GM13976 (cell line): ENCODE measurements at places on chromosomes 11 and 22.
A peak's percentile ranks its signal among the peaks of the same experiment; 100 is the strongest.

DNA sequence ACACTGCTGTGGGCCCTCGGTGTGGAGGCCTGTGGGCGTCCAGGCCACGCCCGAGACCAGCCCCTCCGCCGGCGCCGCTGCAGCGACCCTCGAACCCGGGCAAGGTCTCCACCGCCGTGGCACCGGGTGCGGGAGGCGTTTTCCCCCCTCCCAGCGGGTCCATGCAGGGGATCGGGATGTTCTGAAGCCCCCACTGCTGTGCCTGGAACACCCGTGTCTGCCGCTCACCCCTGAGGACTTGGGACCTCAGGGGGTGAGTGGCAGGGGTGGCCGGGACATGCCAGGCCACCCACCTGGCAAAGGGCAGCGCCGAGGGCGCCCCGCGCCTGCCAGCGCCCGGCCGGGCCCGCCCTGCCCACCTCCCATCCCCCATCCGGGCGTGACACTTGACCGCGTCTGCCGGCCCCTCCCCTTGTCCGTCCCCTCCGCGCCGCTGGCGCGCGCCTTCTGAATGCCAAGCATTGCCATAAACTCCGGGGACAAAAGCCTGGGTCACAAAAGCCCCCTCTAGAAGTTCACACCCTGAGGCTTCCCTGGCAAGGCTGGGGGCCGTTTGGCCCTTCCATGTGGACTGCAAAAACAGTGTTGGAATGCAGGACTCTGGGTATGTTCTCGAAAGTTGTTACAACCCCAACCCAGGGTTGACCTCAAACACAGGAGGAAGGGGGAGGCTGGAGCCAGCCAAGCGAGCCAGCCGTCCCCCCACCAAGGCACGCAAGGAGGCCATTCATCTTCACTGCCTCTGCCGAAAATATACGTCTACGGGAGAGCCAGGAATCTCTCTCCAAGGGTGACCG, 819 bp upstream of the KCNQ1OT1 start:
- peak; percentile 75 for DNase-seq

- no peak for DNase-seq
Measured at GRCh38 chr11:26065944-26066343, 266.0 kb upstream of the ANO3 start.

DNA sequence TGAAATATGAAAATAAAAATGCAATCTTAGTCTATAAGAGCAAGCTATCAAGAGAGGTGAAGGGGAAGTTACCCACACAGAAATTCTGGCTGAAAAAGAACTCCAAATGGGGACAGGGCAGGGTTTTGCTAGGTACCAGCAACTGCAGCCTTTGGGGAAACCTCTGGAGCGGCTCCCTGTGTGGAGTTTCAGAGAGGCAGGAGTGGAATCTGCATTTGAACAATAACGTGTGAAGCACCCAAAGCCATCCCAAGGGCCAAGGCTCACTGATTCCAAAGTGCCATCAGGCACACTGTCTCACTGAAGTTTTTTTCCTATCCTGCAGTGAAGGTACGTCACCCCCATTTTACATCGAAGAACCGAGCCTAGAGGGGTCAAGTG, 87.8 kb downstream of the KCNC1 start:
- DNase-seq: no peak

DNA sequence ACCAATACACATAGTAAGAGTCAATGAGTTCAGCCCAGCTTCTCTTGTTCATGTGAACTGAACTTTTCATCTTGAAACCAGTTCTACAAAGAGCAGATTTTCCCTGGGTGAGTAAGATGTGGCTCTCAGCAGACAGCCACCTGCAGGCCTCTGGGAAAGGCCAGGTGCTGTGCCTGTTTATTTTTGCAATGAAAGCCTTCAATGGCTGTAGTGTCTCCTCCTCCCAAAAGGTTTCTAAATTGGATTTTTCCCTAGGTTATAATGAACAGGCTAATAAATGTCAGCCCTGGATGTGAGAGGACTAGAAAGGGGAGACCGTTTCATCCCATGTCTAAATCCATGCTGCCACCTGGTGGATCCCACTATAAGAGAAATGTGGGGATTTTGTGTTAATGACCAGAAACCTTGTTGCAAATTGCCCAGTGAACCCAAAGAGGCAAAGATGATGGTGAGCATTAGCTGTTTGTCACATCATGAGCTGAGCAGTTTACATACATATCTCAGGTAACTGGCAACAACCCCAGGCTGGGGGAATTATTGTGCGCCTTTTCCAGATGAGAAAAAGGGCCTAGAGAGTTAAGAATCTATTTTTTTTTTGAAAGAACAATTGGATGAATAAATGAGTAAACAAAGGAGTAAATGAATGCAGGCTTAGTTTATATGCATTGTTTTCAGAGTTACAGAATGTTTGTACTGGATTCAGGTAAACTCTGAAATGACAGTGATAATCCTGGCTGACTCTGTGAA, 12.7 kb downstream of the C11orf91 start:
- peak; percentile 60 for DNase-seq

- DNase-seq: no peak
Measured at GRCh38 chr11:70233511-70233934, 30.4 kb downstream of the FADD start.

- DNase-seq: no peak
Measured at GRCh38 chr11:111983187-111983986, 41.8 kb upstream of the DLAT start.

GRCh38 chr11:14380947-14381561, 22.1 kb upstream of the RRAS2 start:
- peak; percentile 64 for DNase-seq

GRCh38 chr22:44214187-44214586, 33.5 kb downstream of the PARVG start:
- DNase-seq: no peak

DNA sequence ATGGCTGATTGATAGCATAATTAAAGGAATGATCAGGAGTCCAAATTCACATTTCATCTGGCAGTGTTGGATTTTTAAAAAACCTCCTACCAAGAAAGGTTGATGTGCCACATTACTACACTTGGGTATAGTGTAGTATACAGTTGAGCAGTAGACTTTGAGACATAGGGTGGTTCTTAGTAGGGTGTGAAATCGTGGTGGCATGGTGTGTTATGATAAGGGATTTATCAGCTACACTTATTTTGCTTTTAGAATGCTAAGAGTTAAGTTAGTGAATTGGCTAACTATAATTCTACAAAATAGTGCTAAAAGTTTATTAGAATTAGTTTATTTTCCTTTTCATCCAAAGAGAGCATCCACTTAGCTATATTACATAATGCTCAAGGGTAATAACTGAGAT, 13.1 kb downstream of the TBCEL start:
- no peak for DNase-seq

DNA sequence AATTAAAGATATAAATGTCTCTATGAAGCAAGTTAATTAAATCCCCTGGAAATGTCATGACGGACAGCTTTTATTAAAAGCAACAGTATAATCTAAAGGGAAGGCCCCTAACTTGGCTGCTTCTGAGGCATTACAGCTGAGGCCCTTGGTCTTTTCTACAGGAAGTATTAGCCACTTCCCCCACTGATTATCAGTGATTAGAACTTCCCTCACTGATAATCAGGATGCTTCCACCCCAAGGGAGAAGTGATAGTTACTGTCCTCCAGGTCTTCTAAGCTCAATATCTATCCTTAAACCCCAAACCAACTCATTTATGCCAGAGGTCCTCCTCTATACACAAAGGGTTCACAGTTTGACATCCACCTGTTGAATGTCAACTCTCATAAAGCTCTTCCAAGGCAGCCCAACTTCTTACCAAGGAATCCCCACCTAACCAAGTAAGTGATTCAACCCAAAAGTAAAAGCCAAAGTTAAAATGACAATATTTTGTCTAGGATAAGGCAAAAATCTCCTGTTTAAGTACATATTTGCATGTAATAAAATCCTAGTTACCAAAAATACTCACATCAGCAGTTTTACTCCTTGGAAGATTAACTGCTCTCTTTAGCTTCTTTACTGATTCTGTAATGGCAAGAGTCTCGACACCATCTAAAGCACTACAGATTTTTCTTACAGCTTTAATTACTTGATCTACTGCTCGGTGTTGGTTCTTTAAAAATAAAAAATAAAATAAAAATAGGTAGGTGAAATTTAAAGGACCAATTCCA, 58.6 kb upstream of the RPS13 start:
- DNase-seq: no peak

DNA sequence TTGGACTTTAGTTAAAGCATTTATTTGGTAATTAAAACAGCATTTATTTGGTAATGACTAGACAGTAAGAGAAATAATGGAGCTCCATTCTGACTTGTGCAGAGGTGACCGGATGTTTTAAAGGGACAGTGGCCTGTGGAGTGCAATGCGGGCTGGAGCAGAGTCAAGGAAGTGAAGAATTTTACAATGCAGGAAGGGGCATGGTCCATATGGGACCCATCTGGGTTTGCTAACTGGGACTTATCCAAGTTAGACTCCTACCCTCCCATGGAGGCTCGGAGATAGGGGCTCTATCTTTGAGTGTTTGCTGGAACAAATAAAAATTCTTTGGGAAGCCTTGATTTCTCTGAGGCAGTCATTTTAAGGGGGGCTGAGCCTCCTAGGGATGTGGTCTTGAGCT, 59.9 kb upstream of the MYO18B start:
- DNase-seq: no peak
